ENCODE measurements at places on chromosomes 11 and 22.
A peak's percentile ranks its signal among the peaks of the same experiment; 100 is the strongest.

GRCh38 chr11:128419012-128419767 is 168.2 kb downstream of the ETS1 start:
- no peak for DNase-seq

GRCh38 chr11:67469508-67469811 is 409 bp upstream of the TMEM134 start:
- DNase-seq = no peak

DNA sequence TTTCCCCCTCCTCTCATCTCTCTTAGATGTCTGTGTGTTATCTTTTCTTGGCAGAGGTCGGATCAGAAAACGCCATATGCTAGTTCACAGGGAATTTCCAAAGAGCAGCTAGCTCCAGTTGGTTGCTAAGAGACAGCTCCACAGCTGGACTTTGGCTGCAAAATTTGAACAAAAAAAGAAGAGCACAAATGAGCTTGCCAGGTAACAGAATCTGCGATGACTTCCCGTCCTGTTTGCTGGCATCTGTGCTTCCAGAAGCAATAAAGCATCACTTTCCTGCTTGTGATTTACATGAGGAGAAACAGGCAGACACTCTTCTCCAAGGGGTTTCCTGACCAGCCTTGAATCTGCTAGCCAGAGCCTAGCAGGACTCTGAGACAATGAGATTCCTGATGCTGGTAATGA is 596.0 kb upstream of the B3GAT1 start:
- DNase-seq = no peak

GRCh38 chr11:61507962-61508861 is at the start of gene LRRC10B:
Gene LRRC10B (plus strand): TSS chr11:61508749. CDS start chr11:61508999, 250 bp downstream.
- DNase-seq = peak; percentile 76

- no peak for DNase-seq
Measured at GRCh38 chr11:1217151-1217550, 5.7 kb upstream of the MUC5B start.

Data from Peyer's patch (tissue), 4 donors.